ENCODE measurements at places on chromosomes 11 and 22.
A peak's percentile ranks its signal among the peaks of the same experiment; 100 is the strongest.

GRCh38 chr11:40204228-40204627, 1255.2 kb downstream of the LRRC4C start:
- H3K27ac ChIP-seq, result no peak overlapping the region
- no peak for DNase-seq
- H3K27me3 ChIP-seq, result no peaks in the 10 kb centered on the region
- no peak overlapping the region for H3K4me3 ChIP-seq

DNA sequence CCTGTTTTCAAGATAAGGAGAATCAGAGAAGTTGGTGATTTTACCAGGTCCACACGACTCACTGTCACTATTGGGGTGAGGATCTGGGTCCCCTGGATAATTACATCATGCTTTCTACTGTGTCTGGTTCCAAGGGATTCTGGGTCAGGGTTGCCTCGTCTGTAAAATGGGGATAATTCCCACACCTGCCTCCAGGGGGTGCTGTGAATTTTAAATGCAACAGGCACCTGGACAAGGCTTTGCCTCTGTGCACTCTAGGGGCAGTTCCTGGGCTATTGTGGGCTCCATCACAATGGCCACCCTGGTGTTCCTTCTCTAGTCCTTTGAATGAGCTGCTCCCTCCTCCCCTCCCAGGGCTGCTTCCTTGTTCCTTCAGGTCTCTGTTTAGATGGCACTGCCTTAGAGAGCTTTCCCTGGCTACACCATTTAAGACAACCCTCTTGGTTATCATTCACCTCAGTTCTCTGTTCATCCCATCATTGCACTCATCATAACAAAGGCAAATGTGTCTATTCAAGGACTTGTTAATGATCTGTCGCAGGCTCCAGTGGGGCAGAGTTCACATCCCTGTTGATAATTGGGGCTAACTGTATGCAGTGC, 178.6 kb downstream of the MIAT start:
- peaks cover 24% of the 10 kb centered on the region for H3K27me3 ChIP-seq
- H3K27ac ChIP-seq, result no peak overlapping the region

DNA sequence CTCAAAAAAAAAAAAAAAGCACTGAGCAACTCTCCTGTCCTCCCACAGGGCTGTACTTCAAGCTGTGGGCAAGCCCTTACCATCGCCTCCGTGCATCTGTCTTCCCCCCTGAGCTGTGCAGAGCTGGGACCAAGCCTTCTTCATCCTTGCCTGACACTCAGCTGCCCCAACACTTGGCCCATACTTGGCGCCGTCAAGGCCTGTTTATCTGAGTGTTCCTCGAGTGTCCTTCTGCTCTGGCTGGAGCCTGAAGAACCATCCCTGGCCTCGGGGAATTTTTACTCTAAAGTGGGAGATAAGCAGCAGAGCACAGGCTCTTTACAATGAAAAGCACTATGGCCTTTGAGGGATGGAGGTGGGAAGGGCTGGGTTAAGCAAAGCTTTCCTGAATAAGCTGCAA, 1.6 kb upstream of the TIRAP start:
- no peak overlapping the region for H3K27ac ChIP-seq
- peak overlapping the region; percentile 91 for H3K4me3 ChIP-seq
- no peaks in the 10 kb centered on the region for H3K27me3 ChIP-seq

GRCh38 chr11:74373382-74373781, 24.9 kb downstream of the PGM2L1 start:
- peaks cover 25% of the 10 kb centered on the region for H3K4me1 ChIP-seq
- H3K4me3 ChIP-seq, result no peak overlapping the region
- DNase-seq, result no peak
- H3K27me3 ChIP-seq, result no peaks in the 10 kb centered on the region
- no peak overlapping the region for H3K27ac ChIP-seq
- peaks cover 9% of the 10 kb centered on the region for H3K36me3 ChIP-seq

DNA sequence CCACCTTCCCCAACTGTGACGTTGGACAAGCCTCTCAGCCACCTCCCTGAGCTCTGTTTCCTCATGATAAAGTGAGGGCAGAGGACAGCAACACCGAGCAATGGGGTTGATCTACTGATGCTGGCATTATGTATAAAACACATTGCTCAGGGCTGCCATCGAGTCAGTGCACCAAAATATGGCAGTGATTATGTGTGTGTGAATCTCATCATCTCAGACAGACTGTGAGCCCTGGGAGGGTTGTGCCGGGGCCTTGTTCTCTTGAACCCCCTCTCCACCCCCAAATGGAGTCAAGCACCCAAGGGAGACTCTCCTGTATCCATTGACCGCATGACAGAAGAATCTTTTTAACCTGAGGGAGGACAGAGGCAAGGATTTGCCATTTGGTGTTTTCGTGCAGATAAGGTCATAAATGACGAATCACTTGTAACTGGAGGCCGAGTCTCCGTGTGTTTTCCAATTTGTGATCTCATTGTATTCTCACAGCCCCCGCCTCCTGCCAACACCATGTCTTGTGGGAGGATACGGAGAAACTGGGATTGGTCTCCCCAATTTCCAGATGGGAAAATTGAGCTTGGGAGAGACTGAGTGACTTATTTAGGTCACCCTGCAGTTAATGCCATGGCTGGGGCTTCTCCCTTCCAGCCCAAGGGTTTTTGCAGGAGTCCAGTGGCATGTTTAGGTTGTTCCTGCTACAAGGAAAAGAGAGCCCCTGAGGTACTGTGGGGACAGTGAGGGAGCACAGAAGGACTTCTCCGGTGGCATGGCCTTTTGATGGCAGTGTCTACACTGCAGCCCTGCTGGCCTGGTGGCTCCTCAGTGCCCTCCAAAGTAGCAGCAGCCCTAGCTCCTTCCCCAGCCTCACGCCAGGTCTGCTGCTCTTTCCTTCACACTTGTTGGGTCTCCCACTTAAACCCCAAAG, 52.4 kb downstream of the CHRDL2 start:
- H3K4me1 ChIP-seq, result peaks cover 5% of the 10 kb centered on the region
- H3K27ac ChIP-seq, result no peak overlapping the region
- DNase-seq, result no peak
- no peaks in the 10 kb centered on the region for H3K27me3 ChIP-seq

DNA sequence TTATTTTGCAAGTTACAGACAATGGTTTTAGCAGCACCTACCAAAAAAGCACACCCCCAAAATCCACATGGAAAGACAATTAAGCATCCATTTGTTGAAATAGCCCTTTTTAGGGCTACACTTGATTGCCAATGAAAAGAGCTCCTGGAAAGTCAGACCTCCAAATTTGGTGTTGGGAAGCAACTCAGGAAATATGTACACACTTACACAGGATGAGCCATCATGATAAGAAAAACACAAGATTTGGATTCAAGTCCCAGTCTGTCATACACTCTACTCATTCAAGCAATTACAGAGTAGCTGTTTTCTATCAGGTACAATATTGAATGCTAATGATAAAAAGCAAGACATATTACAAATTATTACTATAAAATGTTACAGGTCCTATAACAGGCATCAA, 31.5 kb downstream of the FAM168A start:
- H3K36me3 ChIP-seq, result peaks cover 3% of the 10 kb centered on the region
- no peaks in the 10 kb centered on the region for H3K27me3 ChIP-seq
- no peak for DNase-seq
- H3K4me1 ChIP-seq, result peaks cover 15% of the 10 kb centered on the region
- no peak overlapping the region for H3K27ac ChIP-seq

DNA sequence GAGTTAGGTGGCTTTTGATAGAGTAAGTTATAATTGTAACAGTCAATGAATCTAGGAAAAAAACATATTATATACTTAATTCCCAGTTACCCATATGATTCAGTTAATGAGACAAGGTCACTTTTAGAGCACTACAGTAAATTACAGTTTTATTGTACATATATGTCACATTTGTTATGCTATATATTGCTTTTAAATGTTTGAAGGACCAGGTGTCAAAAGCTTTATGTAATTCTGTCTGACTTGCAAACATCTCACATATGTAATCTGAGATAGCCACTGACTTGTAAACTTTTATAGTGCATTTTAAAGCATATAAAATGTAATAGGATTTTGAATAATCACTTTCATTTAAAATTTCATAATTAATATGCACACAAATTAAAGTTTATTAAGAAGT, 36.7 kb upstream of the PDGFD start:
- H3K4me1 ChIP-seq, result peaks cover 21% of the 10 kb centered on the region
- no peak overlapping the region for H3K27ac ChIP-seq
- H3K4me3 ChIP-seq, result no peak overlapping the region
- H3K27me3 ChIP-seq, result no peaks in the 10 kb centered on the region
- DNase-seq, result no peak

- H3K27me3 ChIP-seq, result no peaks in the 10 kb centered on the region
- DNase-seq, result no peak
- no peaks in the 10 kb centered on the region for H3K36me3 ChIP-seq
- H3K27ac ChIP-seq, result no peak overlapping the region
Observed at GRCh38 chr11:44968510-44968909, 17.8 kb upstream of the TP53I11 start.

DNA sequence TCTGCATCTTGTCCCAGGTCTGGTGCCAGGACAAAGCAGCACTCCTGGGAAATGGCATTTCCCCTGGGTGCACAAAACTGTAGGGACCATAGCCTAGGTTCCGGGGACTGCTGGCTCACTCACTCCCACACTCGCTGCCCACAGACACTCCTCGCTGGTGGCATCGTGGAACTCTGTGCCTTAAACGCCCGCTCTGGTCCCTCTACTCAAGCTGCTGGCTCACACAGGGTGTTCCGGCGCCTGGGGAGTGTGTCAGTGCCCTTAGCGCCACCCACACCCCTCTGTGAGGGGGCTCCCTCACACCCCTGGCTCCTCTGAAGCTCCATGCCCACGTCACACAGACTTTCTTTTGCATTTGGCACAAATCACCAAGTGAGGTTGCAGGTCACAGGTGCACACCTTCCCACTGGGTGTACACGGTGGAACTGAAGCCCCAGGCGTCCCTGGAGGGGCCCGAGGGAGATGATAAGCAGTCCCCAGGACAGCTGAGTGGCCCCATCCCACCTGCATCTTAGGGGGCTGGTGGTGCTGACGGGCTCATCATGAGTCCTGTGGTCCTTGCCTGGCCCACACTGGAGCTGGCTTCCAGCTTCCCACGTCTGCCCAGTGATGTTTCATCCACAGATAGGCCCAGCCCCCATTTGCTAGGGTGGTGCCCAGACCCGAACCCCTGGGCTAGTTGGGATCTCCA, 23.2 kb upstream of the DGCR8 start:
- peaks cover 4% of the 10 kb centered on the region for H3K4me1 ChIP-seq
- no peak overlapping the region for H3K4me3 ChIP-seq
- H3K36me3 ChIP-seq, result peaks cover 2% of the 10 kb centered on the region
- no peaks in the 10 kb centered on the region for H3K27me3 ChIP-seq
- DNase-seq, result no peak
